ENCODE measurements at places on chromosomes 13 and 19. TPM values are rescaled to one million over a fixed set of nuclear protein-coding genes. Genes with fewer than 3 reads are reported as not detected.

The TMEM38A gene
- 2.0 TPM for total RNA-seq

The EBI3 gene
- not detected for total RNA-seq

The LIM2 gene
- total RNA-seq, result not detected

The ZGLP1 gene
- total RNA-seq, result 1.4 TPM

The B3GNT3 gene
- total RNA-seq, result not detected

The SERPINE3 gene
- not detected for total RNA-seq

The KLK8 gene
- total RNA-seq, result not detected

The ACP5 gene
- total RNA-seq, result 27.7 TPM

The LRRC8E gene
- total RNA-seq, result not detected

The TMEM238 gene
- total RNA-seq, result 28.2 TPM

The KIR2DL3 gene
- 0.34 TPM for total RNA-seq

The ZNF90 gene
- total RNA-seq, result 7.8 TPM

The SPACA7 gene
- not detected for total RNA-seq

The TMEM272 gene
- total RNA-seq, result 3.2 TPM

The PRODH2 gene
- total RNA-seq, result not detected

The CADM4 gene
- 0.51 TPM for total RNA-seq

The HCN2 gene
- total RNA-seq, result 5.6 TPM

The KLK10 gene
- total RNA-seq, result not detected

The SYCN gene
- not detected for total RNA-seq

The GNG8 gene
- 2.1 TPM for total RNA-seq

The KL gene
- total RNA-seq, result 0.20 TPM

All from activated naive CD4-positive, alpha-beta T cell treated with anti-CD3 and anti-CD28 coated beads, Interleukin-2, amount 10 ng/mL, durations not matched to agents 5 hours and 36 hours (primary cell).